ENCODE measurements at places on chromosomes 6 and 20.

DNA sequence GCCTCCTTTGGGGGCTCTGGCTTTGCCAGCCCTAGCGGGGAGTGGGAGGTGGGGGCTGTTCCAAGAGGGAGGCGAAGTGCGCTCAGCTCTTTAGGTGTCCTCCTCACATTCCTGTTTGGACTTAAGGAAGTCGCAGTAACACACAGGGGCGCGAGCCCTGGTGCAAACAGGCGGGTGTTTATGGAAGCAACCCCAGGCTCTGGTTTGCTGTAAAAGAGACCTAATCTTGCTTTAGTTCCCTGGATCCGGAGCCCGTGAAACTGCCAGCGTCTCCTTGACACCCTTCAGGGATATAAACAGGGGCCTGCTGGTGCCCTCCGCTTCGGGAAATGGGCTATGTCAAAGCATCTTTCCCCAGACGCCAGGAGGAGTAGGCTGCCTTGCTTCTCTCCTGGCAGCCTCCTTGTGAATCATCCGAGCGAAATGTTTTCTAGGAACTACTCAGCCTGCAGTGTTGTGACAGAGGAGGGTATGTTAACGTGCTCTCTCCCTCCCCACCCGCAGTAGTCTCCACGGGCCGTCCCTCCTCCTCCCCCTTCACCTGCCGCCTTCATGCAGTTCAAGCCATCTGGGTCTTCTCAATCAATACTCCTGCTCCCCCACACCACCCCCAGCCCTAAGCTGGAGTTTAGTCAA is 168.0 kb upstream of the LRFN2 start:
- DNase-seq, result no peak

GRCh38 chr6:44858998-44859397 is 469.1 kb upstream of the RUNX2 start:
- no peak for DNase-seq

DNA sequence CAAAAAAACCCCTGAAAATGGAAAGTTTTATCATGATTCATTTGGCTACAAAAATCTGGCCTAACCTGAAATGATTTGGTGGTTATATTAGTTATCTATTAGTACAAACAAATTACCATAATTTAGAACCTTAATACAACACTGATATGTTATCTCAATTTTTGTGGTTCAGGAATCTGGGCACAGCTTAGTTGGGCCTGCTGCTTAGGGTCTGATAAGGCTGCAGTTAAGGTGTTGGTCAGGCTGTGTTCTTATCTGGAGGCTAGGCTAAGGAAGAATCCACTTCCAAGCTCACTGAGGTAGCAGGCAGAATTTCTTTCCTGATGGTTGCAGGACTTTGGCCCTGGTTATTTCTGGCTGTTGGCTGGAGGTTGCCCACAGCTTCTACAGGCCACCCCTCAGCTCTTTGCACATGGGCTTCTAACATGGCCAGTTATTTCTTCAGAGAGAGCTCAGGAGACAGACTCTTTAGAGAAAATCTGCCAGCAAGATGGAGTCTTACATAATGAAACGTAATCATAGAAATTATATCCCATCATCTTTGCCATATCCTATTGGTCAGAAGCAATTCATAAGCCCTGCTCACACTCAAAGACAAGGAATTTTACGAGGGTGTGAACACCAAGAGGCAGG is 11.4 kb downstream of the TRIM38 start:
- DNase-seq, result no peak

- DNase-seq, result no peak
Observed at GRCh38 chr6:105601541-105602236, 198.8 kb upstream of the PREP start.

- DNase-seq, result no peak
Observed at GRCh38 chr6:131059486-131059885, 3.6 kb downstream of the EPB41L2 start.

DNA sequence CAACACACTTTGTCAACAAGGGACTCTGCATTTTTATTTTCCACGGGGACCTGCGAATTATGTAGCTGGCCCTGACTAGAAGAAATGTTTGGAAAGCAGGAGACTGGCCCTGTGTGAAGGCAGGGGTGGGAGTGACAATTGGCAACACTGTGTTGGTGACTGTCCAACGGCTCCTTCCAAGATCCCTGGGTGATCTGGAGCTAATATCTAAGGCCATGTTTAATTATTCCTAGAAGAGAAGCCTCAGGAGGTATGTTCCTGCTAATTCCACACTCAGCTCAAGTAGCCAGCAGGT is 13.7 kb downstream of the SLC22A23 start:
- DNase-seq, result no peak

DNA sequence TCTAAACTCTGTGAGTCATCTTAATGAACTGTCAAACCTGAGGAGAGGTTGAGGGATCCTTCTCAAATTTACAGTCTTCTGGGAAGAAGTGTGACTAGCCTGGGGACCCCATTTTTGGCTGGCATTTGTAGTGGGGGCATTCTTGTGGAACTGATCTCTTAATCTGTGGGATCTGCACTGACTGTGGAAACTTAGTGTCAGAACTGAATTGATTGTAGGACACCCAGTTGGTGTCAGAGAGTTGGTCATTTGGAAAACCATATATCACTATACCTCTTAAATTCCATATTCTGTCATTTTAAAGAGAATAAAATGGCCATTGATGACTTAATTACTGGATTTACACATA is 48.3 kb downstream of the LAMA4 start:
- DNase-seq, result no peak

- no peak for DNase-seq
Observed at GRCh38 chr6:80163754-80164187, 57.3 kb downstream of the BCKDHB start.

DNA sequence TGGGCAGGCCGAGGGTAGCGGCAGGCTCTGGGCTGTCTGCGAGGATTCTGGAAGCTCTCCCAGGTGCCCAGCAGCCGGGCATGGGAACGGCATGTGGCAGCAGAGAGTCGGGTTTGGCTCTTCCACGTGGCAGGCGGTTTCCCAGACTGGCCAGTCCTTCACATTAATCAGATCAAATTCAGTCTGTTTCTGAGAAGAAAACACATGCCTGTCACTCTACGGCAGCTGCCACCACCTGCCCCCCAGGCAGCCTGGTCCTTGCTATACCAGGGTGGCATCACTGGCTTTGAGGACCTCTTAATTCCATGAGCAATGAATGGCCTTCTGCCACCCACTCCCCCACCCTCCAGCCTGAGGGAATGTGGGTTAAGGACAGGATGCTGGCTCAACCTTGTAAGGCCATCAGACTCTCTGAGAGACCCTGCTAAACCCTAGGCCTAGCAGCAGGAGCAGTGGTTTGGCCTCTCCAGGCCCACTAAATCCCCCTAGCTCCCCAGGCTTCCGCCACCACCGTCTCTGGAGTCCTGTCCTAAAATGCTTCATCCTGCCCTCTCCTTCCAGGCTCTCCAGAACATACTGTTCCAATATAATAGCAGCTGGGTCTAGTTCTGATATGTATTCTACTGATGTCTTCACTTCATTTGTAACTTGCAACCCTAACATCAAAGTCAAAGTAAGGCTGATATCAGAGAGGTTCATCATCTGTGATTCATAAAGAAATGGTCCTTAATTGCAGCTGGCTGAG is 47.8 kb downstream of the PLCG1 start:
- DNase-seq, result no peak

DNA sequence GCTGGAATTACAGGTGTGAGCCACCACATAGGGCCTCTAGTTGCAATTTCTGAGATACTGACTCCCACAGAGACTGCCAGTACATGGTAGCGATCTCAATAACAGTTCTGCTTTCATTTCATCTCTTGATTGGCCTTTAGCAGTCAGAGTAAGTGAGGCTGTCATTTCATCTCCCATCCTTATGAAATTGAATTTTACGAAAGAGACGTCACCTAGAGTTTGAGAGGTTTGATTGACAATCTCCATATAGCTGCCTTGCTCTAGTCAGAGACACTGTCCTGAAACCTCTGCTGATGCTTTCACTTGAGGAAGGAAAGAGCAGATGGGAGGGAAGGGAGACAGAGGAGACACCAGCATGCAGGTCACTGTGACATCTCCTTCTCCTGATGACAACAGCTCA is 466.1 kb downstream of the NKAIN2 start:
- no peak for DNase-seq

Data from NCI-H748 treated with DMSO at 0.1 percent for 48 hours (cell line).